Spleen (tissue), 13 donors: ENCODE measurements at places on chromosomes 12 and 14. TPM values are rescaled to one million over a fixed set of nuclear protein-coding genes. Genes with fewer than 3 reads are reported as not detected.

Gene ZFYVE1
- 23.0 TPM for total RNA-seq

DNA sequence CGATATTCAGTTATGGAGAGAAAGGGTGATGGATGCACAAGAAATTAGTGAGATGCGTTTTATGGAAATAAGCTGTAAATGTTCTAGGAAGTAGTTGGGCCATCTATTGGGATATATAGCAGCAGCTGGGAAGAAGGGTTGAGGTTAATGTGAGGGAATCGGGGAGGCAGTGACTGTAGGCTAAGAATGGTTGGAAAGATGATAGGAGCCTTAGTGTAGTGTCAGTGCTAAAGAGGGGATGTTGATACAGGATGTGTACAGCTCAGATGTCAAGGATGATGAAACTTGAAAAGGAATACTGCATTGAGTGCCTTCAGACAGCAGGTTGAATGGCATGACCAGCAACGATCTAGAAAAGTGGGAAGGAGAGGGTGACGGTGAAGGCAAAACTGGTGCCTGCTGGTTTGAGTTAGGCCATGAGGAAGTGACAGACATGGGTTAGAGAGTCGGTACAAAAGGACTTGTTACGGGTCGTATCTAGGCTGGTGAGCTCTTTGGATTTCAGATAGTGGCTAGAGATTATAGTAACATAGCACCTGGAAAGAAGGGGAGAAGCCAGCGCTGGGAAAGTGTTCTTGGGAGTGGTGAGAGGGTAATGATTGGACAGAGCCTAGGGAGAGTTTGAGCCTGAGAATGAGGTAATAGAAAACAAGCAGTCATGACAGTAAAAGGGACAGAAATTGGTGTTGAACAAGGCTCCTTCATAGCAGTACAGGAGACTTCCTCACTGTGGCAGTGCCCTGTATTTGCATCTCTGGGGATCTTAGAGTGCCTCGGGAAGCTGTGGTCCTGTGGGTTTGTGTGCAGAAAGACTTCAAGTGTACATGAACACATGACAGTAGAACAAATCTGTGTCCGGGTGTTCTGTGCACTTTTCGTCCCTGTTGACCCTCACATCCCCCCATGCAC lies 9.6 kb downstream of the MARS1 start:
- DNase-seq: peak; percentile 11
- H3K27ac ChIP-seq: no peak overlapping the region
- no peak overlapping the region for H3K4me3 ChIP-seq
- H3K36me3 ChIP-seq: peaks cover 89% of the 10 kb centered on the region
- H3K4me1 ChIP-seq: no peaks in the 10 kb centered on the region

Gene FBXO33
- 22.1 TPM for total RNA-seq

Gene CLIP1
- 57.8 TPM for total RNA-seq

- H3K4me3 ChIP-seq: no peak overlapping the region
- no peaks in the 10 kb centered on the region for H3K4me1 ChIP-seq
- no peak overlapping the region for H3K27ac ChIP-seq
- peaks cover 22% of the 10 kb centered on the region for H3K36me3 ChIP-seq
Measured at GRCh38 chr12:100187857-100188519, 12.6 kb upstream of the ACTR6 start.

- H3K4me1 ChIP-seq: peaks cover 54% of the 10 kb centered on the region
- peak overlapping the region; percentile 25 for H3K4me3 ChIP-seq
- DNase-seq: no peak
- H3K36me3 ChIP-seq: no peaks in the 10 kb centered on the region
Measured at GRCh38 chr12:107844312-107844921, 69.9 kb downstream of the ASCL4 start.

DNA sequence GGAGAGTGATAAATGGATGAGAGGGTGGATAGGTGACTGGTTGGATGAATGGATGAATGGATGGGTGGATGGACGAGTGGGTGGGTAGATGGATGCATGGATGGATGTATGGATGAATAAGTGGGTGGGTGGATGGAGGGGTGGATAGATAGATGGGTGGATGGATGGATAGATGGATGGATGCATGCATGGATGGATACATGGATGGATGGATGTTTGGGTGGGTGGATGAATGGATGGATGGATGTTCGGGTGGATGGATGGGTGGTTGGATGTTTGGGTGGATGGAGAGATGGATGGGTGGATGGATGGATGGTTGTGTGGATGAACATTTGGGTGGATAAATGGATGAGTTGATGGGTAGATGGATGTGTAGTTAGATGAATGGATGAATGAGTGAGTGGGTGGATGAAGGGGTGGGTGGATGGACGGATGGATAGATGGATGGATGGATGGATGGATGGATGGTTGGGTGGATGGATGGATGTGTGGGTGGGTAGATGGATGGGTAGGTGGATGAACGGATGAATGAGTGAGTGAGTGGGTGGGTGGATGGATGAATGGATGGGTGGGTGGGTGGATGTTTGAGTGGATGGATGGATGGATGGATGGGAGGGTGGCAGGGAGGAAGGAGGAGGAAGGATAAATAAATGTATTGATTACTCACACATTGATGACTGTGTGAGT lies 9.7 kb upstream of the TMEM179 start:
- H3K4me3 ChIP-seq: no peak overlapping the region
- H3K4me1 ChIP-seq: no peaks in the 10 kb centered on the region
- peaks cover 13% of the 10 kb centered on the region for H3K27me3 ChIP-seq
- no peaks in the 10 kb centered on the region for H3K36me3 ChIP-seq
- no peak for DNase-seq

Gene RPGRIP1
- total RNA-seq: 0.80 TPM

DNA sequence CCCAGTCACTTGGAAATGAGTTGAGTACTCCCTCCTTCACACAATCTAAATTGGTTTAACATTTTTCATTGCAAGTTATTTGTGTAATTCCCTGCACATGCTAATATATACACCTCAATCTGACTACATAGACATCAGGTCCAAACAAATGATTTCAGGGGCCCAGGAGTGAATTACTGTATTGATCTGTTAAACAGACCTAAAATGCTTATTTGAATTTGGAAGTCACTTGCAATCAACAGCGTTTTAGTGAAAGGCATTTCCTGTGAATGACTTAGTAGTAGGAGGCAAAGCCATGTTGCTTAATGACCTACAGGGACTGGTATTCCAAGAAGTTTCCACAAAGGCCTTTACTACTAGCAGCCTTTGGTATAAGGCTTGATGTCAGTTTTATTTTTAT lies 22.6 kb upstream of the SLC15A5 start:
- H3K36me3 ChIP-seq: no peaks in the 10 kb centered on the region
- no peak for DNase-seq
- no peak overlapping the region for H3K27ac ChIP-seq
- no peaks in the 10 kb centered on the region for H3K4me1 ChIP-seq

GRCh38 chr12:42396473-42397259 lies 70.7 kb downstream of the PPHLN1 start:
- H3K27me3 ChIP-seq: no peaks in the 10 kb centered on the region
- no peak overlapping the region for H3K27ac ChIP-seq

- H3K4me1 ChIP-seq: peaks cover 22% of the 10 kb centered on the region
- H3K27me3 ChIP-seq: no peaks in the 10 kb centered on the region
- DNase-seq: no peak
- peaks cover 6% of the 10 kb centered on the region for H3K36me3 ChIP-seq
- no peak overlapping the region for H3K27ac ChIP-seq
Measured at GRCh38 chr12:25197608-25198007, 2.6 kb downstream of the ETFRF1 start.

GRCh38 chr12:103350116-103350515 lies 145.7 kb downstream of the C12orf42 start:
- no peak overlapping the region for H3K27ac ChIP-seq
- H3K36me3 ChIP-seq: no peaks in the 10 kb centered on the region
- DNase-seq: no peak
- no peaks in the 10 kb centered on the region for H3K27me3 ChIP-seq
- no peaks in the 10 kb centered on the region for H3K4me1 ChIP-seq

- no peaks in the 10 kb centered on the region for H3K4me1 ChIP-seq
- no peak overlapping the region for H3K27ac ChIP-seq
- DNase-seq: no peak
- H3K36me3 ChIP-seq: no peaks in the 10 kb centered on the region
- H3K27me3 ChIP-seq: no peaks in the 10 kb centered on the region
Measured at GRCh38 chr12:66804563-66804974, 125.7 kb upstream of the GRIP1 start.

DNA sequence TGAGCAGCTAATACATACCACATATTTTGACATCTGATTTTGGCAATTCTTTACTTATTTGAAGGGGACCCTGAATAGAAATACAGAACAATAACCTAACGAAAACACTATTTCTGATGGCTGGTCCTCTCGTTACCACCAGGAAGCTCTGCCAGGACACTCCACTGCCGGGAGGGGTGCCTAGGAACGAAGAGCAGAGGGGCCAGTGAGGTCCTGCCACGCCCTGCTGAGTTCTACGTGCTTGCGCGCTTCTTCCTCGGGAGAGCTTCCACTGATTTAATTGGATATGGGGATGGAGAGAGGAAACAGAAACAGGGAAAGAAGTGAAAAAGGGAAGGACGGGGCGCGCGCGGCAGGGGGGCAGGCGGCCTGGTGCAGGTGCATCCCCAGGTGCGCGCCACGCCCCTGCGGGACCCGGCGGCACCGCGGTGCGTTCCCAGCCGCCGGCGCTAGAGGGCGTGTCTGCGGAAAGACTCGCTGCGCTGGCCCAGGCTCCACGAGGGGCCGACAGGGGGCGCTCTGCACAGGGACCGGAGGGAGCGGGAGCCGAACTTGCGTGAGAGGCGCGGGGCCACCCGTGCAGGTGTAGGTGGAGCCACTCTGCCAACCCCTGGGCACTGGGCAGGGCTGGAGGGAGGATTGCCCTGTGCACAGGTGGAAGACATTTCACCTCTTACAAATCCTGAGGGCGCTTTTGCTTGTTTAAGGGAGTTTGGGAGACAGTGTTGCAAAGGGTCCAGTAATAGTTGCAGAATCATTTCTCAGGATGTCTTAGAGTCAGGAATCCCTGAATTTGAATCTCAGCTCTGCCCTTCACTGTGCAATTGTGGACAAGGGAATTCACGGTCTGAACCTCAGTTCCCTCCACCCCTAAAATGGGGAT lies 986.3 kb upstream of the TMEM132C start:
- no peaks in the 10 kb centered on the region for H3K27me3 ChIP-seq
- no peaks in the 10 kb centered on the region for H3K4me1 ChIP-seq
- no peak overlapping the region for H3K4me3 ChIP-seq
- no peak overlapping the region for H3K27ac ChIP-seq
- peak; percentile 84 for DNase-seq

DNA sequence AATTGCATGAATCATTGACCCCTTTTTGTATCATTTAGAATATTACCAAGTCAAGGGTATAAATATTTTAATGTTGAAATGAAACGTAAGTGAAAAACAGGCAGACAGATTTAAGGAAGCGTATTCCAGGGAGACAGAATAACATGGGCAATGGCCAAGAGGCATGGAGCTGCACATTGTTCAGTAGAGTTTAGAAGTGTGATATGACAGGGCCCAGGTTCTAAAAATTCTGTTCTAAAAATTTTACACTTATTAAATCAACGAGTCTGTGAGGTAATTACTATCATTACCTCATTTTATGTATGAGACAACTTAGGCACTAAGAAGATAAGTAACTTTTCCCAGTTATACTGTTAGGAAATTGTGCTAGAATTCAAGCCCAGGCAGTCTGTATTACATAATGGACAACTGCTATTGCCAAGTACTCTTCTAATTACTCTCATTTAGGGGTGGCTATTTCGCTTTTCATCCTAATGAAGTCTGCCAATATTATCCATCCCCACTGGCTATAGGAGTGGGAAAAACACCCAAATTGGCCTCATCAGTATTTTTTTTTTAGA lies 103.2 kb upstream of the NAV3 start:
- no peaks in the 10 kb centered on the region for H3K36me3 ChIP-seq
- H3K27ac ChIP-seq: no peak overlapping the region
- no peak overlapping the region for H3K4me3 ChIP-seq
- H3K4me1 ChIP-seq: no peaks in the 10 kb centered on the region
- H3K27me3 ChIP-seq: no peaks in the 10 kb centered on the region
- DNase-seq: no peak
